ENCODE measurements at places on chromosomes 2 and 18.
A peak's percentile ranks its signal among the peaks of the same experiment; 100 is the strongest.

- DNase-seq: no peak
These were observed 40.3 kb downstream of the COPS8 start for GRCh38 chr2:237125967-237126366.

DNA sequence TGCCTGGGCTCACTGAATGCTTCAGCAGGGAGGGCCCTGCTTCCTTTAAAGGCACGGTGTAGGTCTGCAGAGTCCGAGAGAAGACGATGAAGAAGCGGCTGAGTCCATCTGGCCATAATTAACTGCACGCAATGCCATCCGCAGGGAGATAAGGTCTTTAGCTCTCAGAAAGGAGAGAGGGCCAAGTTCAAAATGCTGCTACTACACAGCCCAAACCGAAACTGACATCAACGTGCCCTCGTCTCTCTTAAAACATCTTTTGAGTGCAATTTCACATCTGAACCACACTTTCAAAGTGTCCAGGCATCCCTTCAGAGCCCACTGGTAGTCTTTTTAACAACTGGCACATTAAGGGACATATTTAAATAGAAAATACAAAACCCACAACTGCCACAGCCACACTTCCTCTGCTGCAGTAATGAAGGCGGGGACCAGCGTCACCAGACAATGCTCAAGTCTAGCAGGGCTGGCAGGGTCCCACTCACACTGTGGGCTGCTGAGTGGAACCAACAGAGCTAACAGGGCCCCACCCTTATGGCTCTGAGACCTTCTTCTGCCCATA lies 35.8 kb downstream of the ST3GAL5 start:
- peak; percentile 51 for DNase-seq

GRCh38 chr2:84247532-84247931 lies 211.5 kb downstream of the SUCLG1 start:
- no peak for DNase-seq

DNA sequence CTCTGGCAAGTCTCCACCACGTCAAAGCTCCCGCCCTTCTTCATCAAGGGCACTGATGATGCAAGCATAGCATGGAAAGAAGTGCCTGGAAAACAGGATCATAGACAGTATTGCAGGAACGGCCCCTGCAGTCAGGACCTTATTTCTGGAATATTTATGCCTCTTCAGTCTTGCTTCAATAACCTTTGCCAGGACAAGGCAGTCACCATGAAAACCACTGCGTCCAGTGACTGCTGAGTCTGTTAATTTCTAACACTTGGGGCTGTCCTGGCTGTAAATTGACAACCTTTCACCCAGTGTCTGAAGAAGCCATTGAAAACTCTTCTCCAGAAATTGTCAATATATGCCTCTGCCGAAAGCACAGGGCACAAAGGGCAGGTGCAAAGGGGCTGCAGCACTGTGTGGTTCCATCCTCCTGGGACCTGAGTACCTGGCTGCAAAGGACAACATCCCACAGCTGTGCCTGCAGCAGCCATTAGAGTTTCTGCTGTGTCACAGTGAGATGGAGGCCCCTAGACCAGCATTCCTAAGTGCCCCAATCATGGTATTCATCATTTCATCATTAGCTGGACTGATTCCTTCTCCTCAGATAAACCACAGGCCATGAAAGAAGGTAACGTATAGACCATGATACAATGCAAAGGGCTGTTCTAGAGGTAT lies 819.6 kb downstream of the RNF144A start:
- no peak for DNase-seq

GRCh38 chr2:207054521-207054920 lies 111.2 kb downstream of the KLF7 start:
- no peak for DNase-seq

DNA sequence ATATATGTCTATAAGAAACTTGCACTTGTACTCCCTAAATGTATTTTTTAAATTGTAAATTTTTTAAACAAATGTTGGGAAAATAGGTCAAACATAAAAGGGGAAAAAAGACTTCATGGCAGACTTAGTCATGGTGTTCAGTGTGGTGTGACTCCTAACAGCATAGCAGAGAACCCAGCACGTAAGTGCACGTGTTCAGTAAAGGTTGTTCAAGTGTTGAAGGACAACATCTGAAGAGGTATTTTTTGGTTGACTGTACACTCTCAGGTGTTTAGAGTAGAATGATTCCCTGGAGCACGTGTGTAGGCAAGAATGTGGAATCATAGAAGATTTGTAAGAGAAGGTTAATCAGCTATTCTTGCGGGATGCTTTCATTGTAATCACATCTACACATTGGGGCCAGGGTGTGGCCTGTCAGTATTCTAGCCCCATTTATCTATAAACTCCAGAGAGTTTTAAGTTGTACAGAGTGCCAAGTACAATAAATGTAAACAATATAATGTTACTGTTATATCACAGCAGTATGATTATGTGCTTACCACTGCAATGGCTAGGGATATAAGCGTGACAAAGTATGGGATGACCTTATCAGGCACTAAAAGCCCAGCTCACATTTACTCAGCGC lies 106.8 kb downstream of the CRIM1 start:
- no peak for DNase-seq

GRCh38 chr2:239224199-239224570 lies 176.6 kb downstream of the HDAC4 start:
- no peak for DNase-seq

DNA sequence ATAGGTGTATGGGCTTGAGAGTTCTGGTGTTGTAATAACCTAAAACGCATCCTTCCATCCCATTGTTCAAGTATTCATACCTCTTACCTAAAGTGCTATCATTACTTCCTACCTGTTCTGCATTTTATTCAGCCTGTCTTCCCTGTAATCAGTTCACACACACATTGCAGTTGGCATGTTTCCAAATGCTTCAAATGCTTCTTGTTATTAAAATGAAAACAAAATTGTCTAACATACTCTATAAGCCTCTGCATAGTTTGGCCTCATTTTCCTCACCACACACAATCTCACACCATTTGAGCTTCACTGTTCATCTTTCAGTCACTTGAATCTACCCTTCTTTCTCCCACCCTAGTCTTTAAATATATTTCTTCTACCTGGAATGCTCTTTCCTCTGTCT lies 1178.2 kb upstream of the NRXN1 start:
- DNase-seq: no peak

GRCh38 chr18:6333981-6334380 lies 80.7 kb downstream of the L3MBTL4 start:
- no peak for DNase-seq

- no peak for DNase-seq
These were observed 40.4 kb downstream of the SH2D6 start for GRCh38 chr2:85458601-85459563.

- DNase-seq: no peak
These were observed 72.8 kb upstream of the ODC1 start for GRCh38 chr2:10520926-10521325.

DNA sequence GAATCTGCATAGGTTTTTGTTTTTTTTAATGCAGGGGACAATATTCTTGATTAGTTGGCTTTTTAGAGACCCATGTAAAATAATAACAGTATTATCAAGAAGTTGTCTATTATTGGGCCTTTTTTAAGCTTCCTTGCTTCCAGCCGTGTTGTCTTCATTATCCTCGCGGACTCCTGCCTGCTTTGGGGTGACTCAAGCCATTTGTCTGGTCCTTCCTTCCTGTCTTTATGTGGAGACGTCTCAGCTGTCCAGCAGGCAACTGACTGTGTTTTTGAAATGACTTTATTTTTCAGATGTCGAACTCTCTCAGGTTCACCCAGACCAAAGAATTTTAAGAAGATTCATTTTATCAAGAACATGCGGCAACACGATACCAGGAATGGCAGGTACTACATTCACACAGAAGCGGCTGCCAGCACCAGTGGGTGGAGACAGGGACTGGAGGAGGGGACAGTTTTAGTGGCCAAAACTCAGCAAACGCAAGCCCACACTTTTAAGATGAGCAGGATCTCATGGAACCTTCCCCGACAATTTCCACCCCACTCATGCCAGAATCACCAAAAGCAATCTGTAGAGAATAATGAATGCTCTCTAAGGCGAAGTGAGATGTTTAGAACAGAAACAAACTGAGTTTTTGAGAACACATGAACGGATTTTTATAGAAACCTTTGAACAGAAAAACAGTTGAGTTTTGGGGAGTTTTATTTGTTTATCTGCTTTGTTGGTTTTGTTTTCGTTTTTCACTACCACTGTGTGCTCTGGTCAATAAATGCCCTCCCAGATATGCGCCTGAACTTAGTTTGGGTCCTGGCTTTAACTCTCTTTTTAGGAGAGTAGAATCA lies 59.1 kb downstream of the CABLES1 start:
- DNase-seq: no peak

DNA sequence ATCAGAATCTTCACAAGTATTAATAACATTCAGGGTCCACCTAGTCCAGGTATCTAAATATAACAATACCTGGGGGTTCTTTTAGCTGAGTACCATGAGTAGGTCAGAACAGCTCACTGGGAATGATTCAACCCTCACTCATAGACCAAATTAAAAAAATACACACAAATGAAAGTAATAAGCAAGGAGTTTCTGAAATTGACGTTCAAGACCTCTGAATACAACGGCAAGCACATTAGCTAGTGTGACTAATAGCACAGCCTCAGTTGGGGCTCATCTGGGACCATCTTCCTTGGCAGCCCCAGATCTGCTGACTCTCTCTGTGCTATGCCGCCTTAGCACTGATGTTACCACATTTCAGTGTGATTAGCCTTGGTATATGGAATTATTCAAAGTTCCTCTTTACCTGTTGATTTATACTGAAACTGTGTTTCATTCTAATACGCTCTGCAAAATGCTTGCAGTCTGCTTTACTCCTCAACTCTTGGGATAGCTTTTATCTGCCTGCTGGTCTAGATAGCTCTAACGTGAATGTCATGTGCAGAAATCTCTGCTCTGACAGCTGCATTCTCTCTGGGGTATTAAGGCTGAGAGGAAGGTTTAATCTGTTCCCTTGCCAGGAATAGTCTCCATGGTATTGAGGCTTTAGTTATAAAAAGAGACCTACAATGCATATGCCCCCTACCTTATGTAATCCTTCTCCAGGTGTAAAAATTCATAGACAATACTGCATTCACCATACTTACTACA lies 153.3 kb downstream of the METTL4 start:
- no peak for DNase-seq

DNA sequence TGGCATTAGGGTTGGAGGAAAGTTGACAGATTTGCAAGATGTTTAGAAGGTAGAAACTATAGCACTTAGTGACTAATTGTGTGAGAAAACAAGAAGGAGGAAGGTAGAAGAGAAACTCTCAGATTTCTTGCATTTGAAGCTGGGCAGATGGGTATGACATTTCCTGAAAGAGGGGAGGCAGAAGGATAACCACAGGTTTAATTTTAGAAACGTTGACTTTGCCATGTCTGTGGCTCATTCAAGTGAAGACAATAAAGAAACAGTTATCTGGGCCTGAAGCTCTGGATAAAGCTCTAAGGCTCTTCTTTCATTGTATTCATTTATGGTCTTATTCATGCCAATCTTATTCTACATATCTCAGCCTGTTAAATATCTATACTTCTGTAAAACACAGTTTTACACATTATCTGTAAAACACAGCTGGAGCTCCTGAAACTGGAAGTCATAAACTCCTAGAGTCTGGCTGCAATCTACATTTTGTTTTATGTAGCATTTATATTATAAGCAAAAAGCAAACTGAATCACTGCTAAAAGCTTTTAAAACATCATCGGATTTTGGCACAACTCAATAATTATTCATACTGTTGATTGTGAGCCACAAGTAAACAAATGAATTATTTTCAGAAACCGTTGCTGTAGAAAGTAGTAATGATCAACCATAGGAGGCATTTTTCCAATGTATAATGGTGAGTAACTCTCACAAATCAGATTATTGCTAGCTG lies 138.5 kb downstream of the RIT2 start:
- DNase-seq: no peak

GRCh38 chr2:16114836-16115235 lies 174.5 kb downstream of the MYCN start:
- DNase-seq: no peak

GRCh38 chr2:46850742-46851141 lies 64.9 kb downstream of the MCFD2 start:
- DNase-seq: no peak

GRCh38 chr2:207133458-207133819 lies 32.3 kb downstream of the KLF7 start:
- no peak for DNase-seq

- no peak for DNase-seq
These were observed 652.0 kb downstream of the PLCL1 start for GRCh38 chr2:198456418-198456817.

GRCh38 chr2:241047253-241048010 lies 49.0 kb downstream of the SNED1 start:
- DNase-seq: no peak

DNA sequence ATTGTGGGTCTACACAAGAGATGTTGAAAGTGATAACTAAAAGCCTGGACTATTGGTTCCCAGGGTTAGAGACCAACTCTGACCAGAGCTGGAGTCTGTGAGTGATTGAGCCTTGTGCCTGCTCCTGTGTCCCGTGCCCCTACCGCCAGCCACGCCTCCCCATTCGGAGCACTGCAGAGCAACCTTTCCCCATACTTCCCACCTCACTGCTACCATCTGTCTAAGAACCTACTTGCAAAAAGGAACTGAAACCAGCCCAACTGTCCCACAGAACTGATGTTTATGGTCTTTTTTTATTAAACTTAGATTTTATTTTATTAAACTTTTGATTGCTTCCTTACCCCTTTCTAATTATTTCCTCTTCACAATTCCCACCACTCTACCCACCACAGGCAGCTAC lies 300.3 kb upstream of the MGAT5 start:
- DNase-seq: no peak

DNA sequence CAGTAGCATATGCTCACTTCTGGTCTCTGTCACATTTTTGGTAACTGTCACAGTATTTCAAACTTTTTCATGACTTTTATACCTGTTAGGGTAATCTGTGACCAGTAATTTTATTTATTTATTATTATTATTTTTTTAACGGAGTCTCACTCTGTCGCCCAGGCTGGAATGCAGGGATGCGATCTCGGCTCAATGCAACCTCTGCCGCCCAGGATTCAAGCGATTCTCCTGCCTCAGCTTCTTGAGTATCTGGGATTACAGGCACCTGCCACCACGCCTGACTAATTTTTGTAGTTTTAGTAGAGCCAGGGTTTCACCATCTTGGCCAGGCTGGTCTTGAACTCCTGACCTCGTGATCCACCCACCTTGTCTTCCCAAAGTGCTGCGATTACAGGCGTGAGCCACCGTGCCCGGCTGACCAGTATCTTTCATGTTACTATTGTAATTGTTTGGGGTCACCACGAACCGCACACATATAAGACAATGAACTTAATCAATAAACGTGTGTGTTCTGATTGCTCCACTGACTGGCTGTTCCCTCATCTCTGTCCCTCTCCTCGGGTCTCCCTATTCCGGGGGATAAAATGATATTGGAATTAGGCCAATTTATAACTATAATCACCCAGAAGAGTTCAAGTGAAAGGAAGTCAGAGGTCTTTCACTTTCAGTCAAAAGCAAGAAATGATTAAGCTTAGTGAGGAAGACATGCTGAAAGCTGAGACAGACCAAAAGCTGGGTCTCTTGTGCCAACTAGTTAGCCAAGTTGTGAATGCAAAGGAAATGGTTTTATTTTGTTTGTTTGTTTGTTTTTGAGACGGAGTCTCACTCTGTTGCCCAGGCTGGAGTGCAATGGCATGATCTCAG lies 22.9 kb downstream of the TGIF1 start:
- DNase-seq: no peak
